ENCODE measurements at places on chromosomes 13 and 19.
A peak's percentile ranks its signal among the peaks of the same experiment; 100 is the strongest.

DNA sequence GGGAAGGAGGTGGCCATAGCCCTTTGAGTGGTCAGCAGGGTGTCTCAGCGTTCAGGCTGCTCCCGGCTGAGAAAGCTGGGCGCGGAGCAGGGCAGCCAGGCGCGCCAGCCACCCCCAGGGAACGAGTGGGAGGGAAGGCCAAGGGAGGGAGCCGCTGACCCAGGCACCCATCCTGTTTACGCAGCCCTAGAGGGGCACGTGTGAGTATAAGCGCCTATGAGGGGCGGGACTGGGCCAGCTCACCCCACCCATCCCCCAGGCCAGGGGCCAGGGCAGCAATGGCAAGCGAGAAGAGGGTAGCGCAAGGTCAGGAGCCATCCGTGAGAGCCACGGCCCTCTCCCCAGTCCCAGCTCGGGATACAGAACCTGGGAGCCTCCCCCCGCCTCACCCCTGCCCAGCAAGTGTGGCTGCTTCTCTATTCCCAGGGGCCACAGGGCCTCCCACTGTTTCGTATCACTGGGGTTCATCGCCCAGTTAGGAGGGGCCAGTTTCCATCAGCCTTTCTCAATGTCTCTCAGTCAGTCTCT is 897 bp upstream of the DMKN start:
- DNase-seq = no peak

DNA sequence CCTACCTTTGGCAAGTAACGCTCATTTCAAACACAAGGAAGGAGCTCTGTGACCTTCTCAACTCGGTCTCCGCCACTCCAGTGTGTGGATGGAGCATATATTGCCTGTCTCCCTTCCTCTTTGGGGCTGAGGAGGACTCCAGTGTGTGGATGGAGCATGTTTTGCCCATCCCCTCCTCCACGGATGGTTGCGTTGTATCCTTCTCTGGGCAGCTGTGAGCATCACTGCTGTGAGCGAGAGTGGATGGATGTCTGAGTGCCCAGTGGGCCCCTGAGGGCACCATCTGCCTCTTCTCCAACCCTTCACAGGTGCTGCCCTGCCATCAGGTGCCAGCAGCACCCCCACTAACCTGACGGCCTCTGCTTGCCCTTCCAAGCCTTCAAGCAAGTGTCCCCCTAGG is 186.2 kb downstream of the TEX29 start:
- no peak for DNase-seq

DNA sequence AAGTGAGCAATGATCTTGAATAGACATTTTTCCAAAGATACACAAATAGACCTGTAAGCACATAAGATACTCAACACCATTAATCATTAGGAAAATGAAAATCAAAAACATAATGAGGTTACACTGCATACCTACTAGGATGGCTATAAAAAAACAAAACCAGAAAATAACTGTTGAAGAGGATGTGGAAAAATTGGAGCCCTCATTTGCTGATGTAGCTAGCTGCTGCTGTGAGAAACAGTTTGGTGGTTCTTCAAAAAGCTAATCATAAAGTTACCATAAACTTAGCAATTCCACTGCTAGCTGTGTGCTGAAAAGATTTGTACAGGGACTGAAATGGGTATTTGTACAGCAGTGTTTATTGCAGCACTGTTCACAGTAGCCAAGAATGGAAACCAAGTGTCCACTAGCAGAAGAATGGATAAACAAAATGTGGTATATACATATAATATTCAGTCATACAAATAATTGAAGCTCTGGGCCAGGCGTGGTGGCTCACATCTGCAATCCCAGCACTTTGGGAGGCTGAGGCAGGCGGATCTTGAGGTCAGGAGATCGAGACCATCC is 46.2 kb downstream of the PDS5B start:
- DNase-seq = no peak

DNA sequence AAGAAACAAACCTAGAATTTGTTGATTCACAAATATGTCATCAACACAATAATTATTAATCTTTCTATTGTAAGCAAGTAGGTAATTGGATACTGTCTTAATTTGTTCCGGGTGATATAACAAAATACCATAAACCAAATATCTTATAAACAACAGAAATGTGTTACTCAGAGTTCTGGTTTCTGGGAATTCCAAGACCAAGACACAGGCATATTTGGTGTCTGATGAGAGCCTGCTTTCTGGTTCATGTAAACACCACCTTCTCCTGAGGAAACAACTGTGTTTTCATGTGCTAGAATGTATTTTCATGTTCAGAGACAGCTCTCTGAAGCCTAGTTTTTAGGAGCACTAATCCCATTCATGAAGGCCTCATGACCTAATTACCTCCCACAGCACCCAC is 1819.5 kb downstream of the SLITRK5 start:
- DNase-seq = no peak

DNA sequence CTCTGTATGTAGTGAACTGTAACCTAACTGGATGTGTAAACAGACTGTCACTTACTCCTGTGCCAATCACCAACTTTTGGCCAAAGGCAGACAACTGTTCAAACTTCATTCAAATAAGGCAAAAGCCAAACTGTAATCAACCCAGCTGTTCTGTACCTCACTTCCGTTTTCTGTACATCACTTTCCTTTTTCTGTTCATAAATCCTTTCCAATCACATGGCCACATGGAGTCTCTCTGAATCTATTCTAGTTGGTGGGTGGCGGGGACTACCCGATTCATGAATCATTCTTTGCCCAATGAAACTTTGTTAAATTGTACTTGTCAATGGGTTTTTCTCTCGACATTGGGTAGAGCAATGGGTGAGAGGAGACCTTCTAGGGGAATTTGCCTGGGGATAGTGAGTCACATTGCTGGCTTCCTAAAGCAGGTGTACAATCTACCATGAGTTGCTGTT is 178.3 kb upstream of the RFC3 start:
- peak; percentile 31 for DNase-seq

DNA sequence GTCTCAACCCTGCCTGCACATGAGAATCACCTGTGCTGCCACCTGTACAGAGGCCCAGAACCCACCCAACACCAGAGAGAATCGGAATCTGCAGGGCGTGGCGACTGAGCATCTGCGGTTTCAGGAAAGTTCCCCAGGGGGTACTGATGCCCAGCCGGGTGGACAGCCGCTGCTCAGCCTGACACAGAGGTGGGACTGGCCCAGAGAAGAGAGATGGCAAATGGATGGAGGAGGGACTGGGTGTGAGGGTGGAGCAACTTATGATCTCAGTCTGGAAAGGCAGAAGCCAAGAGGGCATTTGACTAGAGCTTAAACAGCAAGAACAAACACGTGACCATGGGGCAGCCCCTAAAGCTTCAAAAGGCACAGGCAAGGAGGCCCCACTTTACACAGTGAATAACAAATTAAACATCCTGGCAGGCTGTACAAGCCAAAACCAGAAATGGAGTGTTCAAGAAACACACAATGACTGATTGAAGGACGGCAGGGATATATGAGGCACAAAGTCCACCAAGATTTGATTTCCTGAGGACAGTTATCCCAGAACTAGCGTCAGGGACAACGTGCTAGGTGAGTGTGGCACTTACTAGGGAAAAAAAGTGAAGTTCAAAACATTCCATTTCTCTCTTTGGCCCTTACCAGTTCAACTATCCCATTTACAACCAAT is 3.1 kb downstream of the RANBP3 start:
- DNase-seq = peak; percentile 15

DNA sequence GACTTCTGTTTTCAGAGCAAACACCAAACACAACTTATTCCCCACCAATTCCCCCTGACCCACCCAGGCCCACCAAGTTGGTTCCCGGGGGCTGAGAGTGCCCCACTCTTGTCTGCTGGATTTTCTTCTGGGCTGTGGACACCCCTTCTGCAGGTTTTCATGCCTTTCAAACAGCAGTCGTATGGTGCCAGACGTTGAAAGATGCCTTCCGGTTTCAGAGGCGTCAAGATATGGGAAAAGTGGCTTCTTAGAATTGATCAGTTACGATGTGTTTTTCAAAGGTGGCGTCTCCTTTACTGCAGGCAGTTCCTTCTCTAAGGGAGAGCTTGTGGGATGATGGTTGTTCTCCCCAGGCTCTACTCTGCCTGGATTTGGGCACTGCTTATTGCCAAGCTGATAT is 12.7 kb downstream of the CLEC11A start:
- DNase-seq = no peak

- DNase-seq = no peak
Measured at GRCh38 chr13:29847501-29847983, 2.9 kb downstream of the UBL3 start.

DNA sequence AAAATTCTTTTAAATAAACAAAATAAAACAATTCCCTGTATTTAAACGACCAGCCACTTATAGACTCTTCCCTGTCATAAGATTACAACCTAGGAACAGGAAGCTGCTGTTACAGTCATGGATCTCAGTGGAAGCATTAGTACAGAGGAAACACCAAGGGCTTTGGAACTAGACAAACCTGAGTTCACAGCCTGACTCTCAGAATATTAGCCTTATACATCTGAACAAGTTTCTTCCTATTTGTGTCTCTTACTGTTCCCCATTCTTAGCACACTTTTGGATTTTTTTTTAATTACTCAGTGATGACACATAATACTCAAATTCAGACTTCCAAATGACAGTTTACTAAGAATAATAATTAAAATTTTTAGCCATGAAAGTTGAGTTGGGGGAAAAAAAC is 46.1 kb downstream of the ZDHHC20 start:
- no peak for DNase-seq

GRCh38 chr19:39408392-39409207 is 2.0 kb downstream of the ZFP36 start:
- peak; percentile 44 for DNase-seq

DNA sequence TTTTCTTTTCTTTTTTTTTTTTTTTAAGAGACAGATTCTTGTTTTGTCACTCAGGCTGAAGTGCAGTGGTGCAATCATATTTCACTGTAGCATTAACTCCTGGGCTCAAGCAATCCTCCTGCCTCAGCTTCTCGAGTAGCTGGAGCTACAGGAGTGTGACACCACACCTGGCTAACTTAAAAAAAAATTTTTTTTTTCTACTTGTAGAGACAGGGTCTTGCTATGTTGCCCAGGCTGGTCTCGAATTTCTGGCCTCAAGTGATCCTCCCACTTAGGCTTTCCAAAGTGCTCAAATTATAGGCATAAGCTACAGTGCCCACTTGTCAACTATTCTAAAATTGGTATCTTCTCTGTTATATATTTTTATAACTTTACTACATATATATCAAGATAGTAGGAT is 6.6 kb downstream of the ELF1 start:
- no peak for DNase-seq

DNA sequence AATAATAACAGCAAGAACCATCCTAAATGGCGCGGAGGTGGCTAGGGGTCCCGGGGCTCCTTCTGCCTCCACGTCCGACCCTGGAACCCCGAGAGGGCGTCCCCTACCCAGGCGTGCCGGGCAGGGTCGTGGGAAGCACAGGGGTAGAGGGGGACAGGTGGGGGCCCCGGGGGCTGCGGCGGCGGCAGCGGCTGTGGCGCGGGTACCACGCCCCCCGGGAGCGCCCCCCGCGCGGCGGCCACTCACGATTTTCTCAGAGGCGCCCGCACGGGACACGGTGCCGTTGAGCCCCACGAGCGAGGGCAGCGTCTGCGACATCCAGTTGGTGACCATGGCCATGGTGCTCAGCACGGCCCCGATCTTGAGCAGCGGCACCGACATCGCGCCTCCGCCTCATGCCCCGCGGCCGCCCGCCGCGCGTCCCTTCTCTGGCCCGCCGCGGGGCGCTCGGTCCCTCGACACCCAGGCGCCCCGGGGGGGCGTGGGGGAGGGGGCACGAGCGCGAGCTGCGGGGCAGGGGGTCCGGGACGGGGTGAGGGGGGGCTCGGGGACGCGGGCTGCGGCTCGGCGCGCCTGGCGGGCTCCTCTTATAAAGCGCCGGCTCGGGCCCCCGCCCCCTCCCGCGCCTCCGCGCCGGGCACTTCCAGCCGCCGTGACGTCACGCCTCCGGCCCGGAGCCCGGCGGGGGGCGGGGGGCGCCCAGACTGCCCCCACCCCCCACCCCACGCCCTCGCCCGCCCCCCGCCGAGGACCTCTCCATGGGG is 22.9 kb downstream of the OLFM2 start:
- DNase-seq = no peak

- DNase-seq = peak; percentile 27
Measured at GRCh38 chr13:24161010-24161775, 673 bp downstream of the SPATA13 start.

- DNase-seq = no peak
Measured at GRCh38 chr19:30214651-30215051, 157.5 kb upstream of the ZNF536 start.

- DNase-seq = no peak
Measured at GRCh38 chr19:48641850-48642249, 4.1 kb downstream of the CA11 start.

DNA sequence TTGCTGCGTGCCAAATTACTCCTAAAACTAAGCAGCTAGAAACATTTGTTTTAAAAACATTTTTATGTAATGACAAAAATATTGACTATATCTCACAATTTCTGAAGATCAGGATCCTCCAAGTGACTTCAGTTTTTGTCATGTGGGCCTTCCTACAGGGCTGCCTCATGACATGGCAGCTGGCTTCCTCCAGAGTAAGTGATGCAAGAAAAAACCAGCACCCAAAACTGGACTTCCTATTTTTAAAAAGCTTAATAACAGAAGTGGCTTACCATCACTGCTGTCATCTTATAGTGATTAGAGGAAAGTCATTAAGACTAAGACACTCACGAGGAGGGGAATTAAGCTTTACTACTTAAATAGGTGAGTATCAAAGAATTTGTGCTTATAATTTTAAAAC is 681.7 kb downstream of the PCDH17 start:
- DNase-seq = no peak

Data from T-helper 1 cell (primary cell).